ENCODE measurements at places on chromosomes 1 and 21. TPM values are rescaled to one million over a fixed set of nuclear protein-coding genes. Genes with fewer than 3 reads are reported as not detected.

GRCh38 chr1:229657993-229658755, 32.1 kb downstream of the URB2 start:
- H3K4me3 ChIP-seq = no peak overlapping the region
- no peak for DNase-seq
- H3K27ac ChIP-seq = no peak overlapping the region
- H3K27me3 ChIP-seq = no peaks in the 10 kb centered on the region
- H3K4me1 ChIP-seq = no peaks in the 10 kb centered on the region
- peaks cover 16% of the 10 kb centered on the region for H3K36me3 ChIP-seq

GRCh38 chr21:37036177-37036576, 29.7 kb downstream of the RIPPLY3 start:
- H3K4me3 ChIP-seq = no peak overlapping the region
- no peak for DNase-seq
- no peaks in the 10 kb centered on the region for H3K4me1 ChIP-seq
- no peaks in the 10 kb centered on the region for H3K36me3 ChIP-seq
- H3K27me3 ChIP-seq = no peaks in the 10 kb centered on the region

DNA sequence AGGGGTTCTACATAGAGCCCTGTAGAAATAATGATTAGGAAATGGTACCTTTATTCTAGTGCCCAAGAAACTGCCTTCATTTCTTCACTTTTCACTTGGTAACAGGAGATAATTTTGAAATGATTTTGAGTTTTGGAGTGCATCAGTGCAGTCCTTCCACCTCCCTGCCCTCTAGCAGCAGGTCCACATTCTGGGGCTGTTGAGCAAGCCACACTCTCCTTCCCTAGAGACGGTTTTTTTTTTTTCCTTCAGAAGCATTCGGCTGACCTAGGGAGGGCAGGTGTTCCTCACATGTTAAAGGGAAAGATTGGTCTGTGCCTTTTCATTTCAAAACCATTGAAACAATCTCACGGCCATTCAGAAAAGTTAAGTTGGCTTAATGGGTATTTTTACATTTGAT, 39.8 kb downstream of the SLC37A1 start:
- no peak for DNase-seq
- H3K27ac ChIP-seq = no peak overlapping the region
- no peaks in the 10 kb centered on the region for H3K4me1 ChIP-seq

DNA sequence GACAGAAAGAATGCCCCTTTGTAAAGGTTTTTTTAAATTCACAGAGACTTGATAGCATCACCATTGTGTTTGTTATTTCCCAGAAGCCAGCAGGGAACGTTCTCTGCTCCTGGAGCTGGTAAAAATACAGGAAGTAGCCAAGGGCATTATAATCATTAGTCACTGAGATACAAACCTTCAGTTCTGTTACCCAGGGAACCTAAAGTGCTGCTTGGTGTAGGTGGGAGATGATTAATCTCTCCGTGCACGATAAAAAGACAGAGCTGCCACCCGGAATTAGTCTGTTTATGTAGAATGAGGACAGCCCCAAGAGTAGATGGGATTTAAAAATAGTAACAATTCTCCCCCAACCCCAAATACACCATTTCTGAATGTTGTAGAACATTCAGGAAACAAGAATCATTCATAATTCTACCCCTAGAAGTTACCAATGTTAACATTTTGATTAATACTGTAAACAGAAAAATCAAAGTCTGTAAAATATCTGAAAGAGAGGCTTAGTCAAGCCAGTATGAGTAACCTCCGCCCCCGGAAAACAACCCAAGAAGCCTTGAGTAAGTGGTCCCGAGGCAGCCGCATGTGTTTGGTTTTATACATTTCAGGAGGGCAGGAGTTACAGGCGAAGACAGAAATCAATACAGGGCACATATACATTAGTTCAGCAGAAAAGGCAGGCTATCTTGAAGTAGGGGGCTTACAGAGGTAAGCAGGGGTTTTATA, 45.3 kb upstream of the CTBS start:
- peak overlapping the region; percentile 16 for H3K27ac ChIP-seq
- H3K4me3 ChIP-seq = no peak overlapping the region
- no peaks in the 10 kb centered on the region for H3K4me1 ChIP-seq
- DNase-seq = no peak
- H3K36me3 ChIP-seq = no peaks in the 10 kb centered on the region
- H3K27me3 ChIP-seq = no peaks in the 10 kb centered on the region

DNA sequence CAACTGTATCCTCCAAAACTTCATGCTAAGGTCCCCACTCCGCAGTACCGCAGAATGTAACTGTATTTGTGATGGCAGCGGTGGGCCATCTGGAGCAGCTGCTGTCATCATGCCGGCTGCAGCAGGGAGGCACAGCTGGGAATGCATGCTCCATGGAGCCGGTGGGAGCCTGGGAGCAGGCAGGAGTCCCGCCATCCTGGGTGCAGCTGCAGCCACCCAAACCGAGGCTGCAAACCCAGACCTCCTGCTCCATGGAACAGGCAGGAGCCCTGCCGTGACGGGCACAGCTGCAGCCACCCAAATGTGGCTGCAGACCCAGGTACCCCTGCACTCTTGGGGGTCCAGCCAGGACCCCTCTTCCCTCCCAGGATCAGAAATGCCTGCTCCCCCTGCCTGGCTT, 80.3 kb downstream of the SCMH1 start:
- no peaks in the 10 kb centered on the region for H3K4me1 ChIP-seq
- no peak for DNase-seq

GRCh38 chr1:154944401-154945159, 8.1 kb upstream of the PMVK start:
- H3K27me3 ChIP-seq = no peaks in the 10 kb centered on the region
- no peaks in the 10 kb centered on the region for H3K4me1 ChIP-seq
- DNase-seq = no peak
- peaks cover 30% of the 10 kb centered on the region for H3K36me3 ChIP-seq

DNA sequence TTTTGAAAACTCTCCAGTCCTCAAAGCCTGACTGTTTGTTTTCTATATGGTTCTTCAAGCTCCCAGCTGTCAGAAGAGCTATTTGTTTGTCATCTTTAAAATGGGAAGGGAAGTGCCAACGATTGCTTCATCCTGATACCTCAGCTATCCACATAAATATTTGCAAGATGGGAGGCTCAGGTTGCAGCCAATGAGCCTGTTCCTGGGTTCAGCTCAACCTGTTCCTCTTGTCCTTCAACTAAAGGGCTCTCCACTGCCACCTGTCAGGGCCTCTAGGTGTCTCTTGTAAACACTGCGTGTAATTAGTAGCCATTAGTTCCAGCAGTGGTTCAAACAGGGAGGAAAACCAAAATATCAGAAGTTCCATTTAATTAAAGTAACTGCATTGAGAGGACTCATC, 445.1 kb downstream of the AJAP1 start:
- no peak for DNase-seq
- no peak overlapping the region for H3K27ac ChIP-seq
- H3K36me3 ChIP-seq = no peaks in the 10 kb centered on the region
- H3K27me3 ChIP-seq = no peaks in the 10 kb centered on the region

DNA sequence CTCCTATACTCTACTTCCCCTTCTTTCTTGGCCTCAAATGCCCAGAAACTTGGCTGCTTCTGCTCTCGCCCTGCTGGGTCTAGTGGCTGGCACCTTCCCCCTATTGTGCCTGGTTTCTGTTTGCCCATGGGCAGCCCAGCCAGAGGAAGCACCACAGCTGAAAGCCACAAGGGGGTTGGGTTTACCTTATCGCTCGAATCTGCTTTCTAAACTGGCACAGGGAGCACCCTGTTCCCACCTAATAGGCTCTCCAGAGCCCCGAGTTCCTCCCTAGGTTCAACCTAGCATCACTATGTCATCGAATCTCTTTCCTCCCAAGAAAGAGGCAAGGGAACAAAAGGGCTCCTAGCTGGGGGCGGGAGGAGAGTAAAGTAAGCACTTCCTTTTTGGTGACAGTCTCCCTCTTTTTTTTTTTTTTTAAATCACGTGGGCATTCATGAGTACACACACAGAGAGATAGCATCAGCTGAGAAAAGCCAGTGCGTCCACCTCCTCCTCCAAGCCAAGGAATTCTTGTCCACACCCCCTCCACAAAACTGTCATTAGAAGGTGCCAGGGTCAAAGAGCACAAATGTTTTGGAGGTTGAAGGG, 72.8 kb downstream of the PLEKHA6 start:
- no peaks in the 10 kb centered on the region for H3K4me1 ChIP-seq
- no peaks in the 10 kb centered on the region for H3K27me3 ChIP-seq
- H3K4me3 ChIP-seq = peak overlapping the region; percentile 35
- no peak overlapping the region for H3K27ac ChIP-seq

DNA sequence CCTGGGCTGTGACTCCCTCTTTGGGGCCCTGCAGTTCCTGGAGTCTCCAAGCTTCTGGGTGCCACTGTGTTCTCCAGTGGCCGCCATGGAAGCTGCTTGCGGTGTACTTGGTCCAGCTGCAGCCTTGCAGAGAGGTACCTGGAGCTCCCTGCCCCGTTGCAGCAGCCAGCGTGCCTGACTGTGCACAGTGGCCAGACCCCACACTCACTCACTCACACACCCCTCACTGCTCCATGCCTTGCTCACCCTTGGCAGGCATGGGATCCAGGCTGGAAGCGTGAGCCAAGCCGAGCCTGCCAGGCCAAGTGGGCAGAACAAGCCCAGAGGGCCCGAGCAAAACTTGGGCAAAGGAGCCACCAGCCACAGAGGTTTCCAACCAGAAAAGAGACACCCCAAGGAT, 43.0 kb downstream of the MATN1 start:
- no peak overlapping the region for H3K4me3 ChIP-seq
- no peaks in the 10 kb centered on the region for H3K4me1 ChIP-seq
- peaks cover 10% of the 10 kb centered on the region for H3K27me3 ChIP-seq
- no peak overlapping the region for H3K27ac ChIP-seq
- H3K36me3 ChIP-seq = no peaks in the 10 kb centered on the region

DNA sequence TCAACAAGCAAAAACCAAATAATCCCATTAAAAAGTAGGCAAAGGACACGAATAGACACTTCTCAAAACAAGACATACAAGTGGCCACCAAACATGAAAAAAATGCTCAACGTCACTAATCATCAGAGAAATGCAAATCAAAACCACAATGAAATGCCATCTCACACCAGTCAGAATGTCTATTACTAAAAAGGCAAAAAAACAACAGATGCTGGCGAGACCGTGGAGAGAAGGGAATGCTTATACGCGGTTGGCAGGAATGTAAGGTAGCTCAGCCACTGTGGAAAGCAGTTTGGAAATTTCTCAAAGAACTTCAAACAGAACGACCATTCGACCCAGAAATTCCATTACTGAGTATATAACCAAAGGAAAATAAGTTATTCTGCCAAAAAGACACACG, 145.1 kb upstream of the EDN2 start:
- no peak overlapping the region for H3K27ac ChIP-seq
- no peak overlapping the region for H3K4me3 ChIP-seq
- H3K27me3 ChIP-seq = no peaks in the 10 kb centered on the region
- DNase-seq = no peak

- no peak for DNase-seq
- no peaks in the 10 kb centered on the region for H3K36me3 ChIP-seq
- no peak overlapping the region for H3K4me3 ChIP-seq
- H3K4me1 ChIP-seq = no peaks in the 10 kb centered on the region
- H3K27me3 ChIP-seq = no peaks in the 10 kb centered on the region
- H3K27ac ChIP-seq = no peak overlapping the region
Measured at GRCh38 chr1:231973830-231974229, 347.2 kb downstream of the DISC1 start.

DNA sequence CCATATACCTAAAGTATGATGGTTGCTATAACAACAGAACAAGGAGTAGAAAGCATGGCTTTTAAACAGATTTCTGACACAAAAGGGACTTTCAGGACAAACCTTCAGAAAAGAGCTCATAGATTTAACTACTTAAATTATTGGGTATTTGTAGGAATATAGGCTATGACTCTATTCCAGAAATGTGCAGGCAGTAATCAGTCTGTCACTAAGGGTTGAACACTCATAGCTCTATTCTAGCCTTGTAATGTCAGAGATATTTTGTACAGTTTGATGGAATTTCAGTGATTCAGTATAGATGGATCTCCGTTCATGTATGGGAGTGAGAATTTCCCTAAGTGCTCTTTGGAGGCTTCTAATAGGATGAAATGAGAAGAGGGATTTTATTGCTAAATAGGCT, 82.8 kb downstream of the EXTL2 start:
- H3K36me3 ChIP-seq = no peaks in the 10 kb centered on the region
- H3K4me1 ChIP-seq = no peaks in the 10 kb centered on the region
- no peaks in the 10 kb centered on the region for H3K27me3 ChIP-seq
- no peak overlapping the region for H3K27ac ChIP-seq

DNA sequence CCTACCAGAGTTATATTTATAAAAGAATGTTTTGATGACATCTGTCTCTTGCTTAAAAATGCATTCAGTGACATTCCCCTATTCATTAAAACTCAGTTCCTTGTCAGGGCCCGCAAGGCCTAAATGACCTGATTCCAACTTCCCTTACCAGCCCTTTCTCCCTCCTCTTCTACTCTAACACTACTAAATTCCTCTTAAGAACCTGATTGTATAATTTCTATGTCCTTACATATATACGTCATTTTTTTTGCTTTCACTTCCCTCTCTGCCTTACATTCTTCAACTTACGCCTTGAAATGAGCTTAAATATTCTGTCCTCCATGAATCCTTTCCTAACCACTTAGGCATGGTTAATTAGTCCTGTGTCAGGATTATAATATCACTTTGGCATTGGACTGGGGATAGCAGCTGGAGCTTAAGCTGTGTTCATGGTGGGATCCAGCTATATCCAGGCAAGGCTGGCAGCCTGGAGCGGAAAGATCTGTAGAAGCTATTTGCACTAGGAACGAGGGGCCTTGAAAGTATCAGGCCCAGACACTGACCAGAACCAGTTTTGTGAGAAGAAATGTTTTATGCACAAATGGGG, 360.2 kb upstream of the PTBP2 start:
- H3K36me3 ChIP-seq = no peaks in the 10 kb centered on the region
- no peak overlapping the region for H3K4me3 ChIP-seq
- H3K27me3 ChIP-seq = no peaks in the 10 kb centered on the region
- no peaks in the 10 kb centered on the region for H3K4me1 ChIP-seq
- H3K27ac ChIP-seq = no peak overlapping the region

GRCh38 chr1:111216751-111217150, 10.8 kb upstream of the CHI3L2 start:
- no peaks in the 10 kb centered on the region for H3K4me1 ChIP-seq
- H3K27me3 ChIP-seq = no peaks in the 10 kb centered on the region
- no peak overlapping the region for H3K27ac ChIP-seq
- no peak for DNase-seq

- H3K36me3 ChIP-seq = no peaks in the 10 kb centered on the region
- H3K27me3 ChIP-seq = no peaks in the 10 kb centered on the region
- no peak overlapping the region for H3K4me3 ChIP-seq
- no peak for DNase-seq
- H3K4me1 ChIP-seq = no peaks in the 10 kb centered on the region
Measured at GRCh38 chr1:159838715-159839114, 12.0 kb downstream of the SLAMF8 start.

GRCh38 chr21:43854773-43855633, 10.0 kb upstream of the AGPAT3 start:
- no peak for DNase-seq
- no peaks in the 10 kb centered on the region for H3K4me1 ChIP-seq
- H3K27me3 ChIP-seq = no peaks in the 10 kb centered on the region
- no peak overlapping the region for H3K27ac ChIP-seq
- no peak overlapping the region for H3K4me3 ChIP-seq
- H3K36me3 ChIP-seq = no peaks in the 10 kb centered on the region

- H3K36me3 ChIP-seq = no peaks in the 10 kb centered on the region
- DNase-seq = no peak
- no peaks in the 10 kb centered on the region for H3K27me3 ChIP-seq
- no peak overlapping the region for H3K27ac ChIP-seq
- H3K4me3 ChIP-seq = no peak overlapping the region
- H3K4me1 ChIP-seq = no peaks in the 10 kb centered on the region
Measured at GRCh38 chr1:17102232-17102631, 17.0 kb downstream of the PADI2 start.

Gene DYNLT4
- total RNA-seq = not detected

Gene MLLT11
- 3.6 TPM for total RNA-seq

Gene USH2A
- not detected for total RNA-seq

Gene KCNT2
- total RNA-seq = 8.4 TPM

Gene KRTAP13-2
- total RNA-seq = not detected

Gene SYT14
- not detected for total RNA-seq

Gene ECE1
- total RNA-seq = 336 TPM

Gene MUL1
- total RNA-seq = 34.7 TPM

Gene F13B
- total RNA-seq = not detected
